ACHN (cell line): ENCODE measurements at places on chromosomes 2 and 18.
A peak's percentile ranks its signal among the peaks of the same experiment; 100 is the strongest.

DNA sequence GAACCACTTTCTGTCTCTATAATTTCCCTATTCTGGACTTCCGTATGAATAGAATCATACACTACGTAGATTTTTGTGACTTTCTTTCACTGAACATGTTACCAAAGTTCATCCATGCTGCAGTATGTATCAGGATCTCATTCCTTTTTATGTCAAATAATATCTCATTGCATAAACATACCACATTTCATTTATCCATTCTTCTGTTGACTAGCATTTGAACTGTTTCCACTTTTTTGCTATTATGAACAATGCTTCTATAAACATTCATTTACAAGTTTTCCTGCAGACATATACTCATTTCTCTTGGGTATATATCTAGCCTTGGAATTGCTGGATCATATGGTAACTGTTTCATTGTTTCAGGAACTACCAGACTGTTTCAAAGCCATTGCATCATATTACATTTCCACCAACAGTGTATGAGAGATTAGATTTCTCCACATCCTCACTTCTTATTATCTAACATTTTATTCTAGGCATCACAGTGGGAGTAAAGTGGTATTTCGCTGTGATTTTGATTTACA is 186.2 kb downstream of the DYM start:
- DNase-seq = no peak

DNA sequence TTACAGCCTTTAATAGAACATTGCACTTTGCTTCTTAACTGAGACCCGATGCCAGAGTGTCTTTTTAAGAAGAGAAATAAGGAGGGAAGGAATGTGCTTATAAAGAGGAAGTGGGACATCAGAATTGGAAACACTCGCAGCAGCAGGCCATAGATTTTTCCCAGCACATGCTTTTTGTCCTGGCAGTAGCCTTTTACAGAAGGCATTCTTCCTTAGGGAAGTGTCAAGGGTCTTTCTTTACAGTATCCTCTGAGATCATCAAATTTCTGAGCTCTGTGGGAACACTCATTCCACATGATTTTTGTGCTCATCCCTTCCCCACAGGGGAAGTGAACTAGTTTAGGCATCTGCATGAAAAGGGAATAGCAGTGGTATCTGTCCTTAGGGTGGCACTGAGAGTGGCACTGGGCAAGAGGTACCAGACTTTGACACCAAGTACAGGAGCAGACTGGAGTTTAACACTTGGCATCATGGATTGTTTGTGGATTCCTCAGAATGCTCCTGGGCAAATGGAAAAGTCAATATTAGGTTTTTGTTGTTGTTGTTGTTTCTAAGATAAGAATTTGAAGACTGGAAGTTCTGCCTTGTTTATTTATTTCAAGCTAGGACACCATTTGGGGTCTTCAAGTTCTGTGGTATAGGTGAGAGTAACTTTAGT is 4.1 kb downstream of the MYO1B start:
- DNase-seq = no peak

DNA sequence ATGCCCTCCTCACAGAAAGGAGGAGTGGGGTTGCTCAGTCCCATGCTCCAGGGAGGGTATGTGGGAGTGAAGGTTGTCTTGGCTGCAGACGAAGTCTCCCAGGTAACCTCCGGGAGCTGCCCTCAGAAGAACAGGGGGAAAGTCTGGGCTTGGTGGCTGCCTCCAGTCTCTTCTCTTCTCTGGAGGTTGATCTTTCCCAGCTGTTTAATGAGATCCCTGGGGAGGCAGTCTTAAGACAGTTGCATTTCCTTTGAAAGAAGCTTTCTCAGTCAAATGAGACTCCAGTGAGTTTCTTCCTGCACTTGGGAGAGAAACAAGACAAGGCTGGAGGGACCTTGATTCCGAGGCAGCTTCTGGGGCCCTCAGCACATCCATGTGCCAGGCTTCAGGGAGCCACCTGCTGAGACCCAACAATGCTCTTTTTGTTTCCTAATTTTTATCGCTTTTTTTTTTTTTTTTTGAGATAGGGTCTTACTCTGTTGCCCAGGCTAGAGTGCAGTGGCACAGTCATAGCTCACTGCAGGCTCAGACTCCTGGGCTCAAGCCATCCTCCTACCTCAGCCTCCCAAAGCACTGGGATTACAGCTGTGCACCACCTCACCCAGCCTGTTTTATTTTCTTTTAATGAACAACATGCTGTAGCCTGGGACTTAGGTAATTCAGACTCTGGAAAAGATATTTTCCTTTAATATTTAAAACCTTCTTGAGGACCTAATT is 71.7 kb upstream of the TPO start:
- DNase-seq = no peak

DNA sequence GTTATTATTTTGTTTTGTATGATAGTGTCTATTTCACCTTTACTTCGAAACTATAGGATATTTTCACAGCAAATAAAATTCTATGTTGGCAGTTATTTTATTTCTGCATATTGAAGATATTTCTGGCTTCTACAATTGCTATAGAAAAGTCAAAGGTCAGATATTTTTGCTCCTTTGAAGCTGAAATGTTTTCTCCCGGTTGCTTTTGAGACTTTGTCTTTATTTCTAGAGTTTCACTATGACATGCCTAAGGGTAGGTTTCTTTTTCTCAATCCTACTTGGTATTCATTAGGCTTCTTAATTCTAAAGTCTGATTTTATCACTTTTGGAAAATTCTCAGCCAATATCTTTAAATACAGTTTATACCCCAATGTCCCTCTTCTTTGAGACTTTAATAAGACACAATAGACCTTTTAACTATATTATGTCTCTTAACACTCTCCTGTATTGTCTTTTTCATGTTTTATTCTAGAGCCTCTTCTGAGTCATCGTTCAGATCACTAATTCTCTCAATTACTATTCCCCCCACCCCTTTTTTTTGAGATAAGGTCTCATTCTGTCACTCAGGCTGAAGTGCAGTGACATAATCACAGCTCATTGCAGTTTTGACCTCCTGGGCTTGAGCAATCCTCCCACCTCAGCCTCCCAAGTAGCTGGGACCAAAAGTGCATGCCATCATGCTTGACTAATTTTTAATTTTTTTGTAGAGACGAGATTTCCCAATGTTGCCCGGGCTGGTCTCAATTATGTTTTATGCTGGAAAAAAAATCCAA is 50.5 kb downstream of the USP37 start:
- DNase-seq = no peak

GRCh38 chr18:49691177-49691608 is 122.1 kb downstream of the ACAA2 start:
- DNase-seq = peak; percentile 68

GRCh38 chr2:33365264-33365970 is 111.0 kb upstream of the RASGRP3 start:
- no peak for DNase-seq

GRCh38 chr18:2846636-2847316 is at the start of gene EMILIN2:
Gene EMILIN2 (plus strand): TSS chr18:2847006. CDS start chr18:2847189, 183 bp downstream.
- peak; percentile 5 for DNase-seq

DNA sequence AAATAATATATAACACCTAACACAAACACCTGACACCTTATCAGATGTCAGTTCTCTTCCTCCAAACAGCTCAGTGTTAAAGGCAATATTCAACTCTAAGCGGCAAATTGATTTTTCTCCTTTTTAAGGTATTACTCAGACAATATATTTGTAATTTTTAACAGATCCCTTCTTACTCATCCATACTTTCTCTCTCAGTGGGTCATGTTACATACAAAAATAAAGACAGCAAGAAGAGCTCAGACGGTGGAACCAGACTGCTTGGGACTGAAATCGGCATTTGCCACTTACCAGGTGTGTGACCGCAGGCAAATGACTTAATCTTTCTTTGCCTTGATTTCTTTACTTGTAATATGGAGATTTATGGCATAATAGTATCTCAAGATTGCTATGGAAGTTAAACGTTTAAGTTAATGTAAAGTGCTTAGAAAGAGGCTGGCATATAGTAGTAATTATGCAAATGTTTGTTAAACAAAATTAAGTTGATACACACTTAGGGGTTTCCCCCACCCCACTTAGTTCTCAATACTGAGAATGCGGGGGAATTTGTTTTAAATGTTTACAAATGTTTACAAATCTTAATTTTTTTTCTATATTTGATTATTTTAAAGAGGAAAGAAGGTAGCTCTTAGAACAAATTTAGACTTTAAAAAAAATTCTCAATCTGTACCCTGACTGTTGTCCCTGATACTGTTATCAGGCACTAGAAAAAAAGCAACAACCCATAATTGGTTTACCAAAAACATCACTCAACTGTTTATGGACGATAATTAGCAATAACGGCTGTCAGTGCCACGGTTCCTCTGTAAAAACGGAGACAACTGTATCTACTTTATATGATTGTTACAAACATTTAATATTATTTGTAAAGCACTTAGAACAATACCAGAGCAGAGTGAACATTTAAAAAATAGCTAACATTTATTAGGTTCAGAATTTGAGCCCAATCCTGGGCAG is 25.6 kb downstream of the MAP3K2 start:
- no peak for DNase-seq

DNA sequence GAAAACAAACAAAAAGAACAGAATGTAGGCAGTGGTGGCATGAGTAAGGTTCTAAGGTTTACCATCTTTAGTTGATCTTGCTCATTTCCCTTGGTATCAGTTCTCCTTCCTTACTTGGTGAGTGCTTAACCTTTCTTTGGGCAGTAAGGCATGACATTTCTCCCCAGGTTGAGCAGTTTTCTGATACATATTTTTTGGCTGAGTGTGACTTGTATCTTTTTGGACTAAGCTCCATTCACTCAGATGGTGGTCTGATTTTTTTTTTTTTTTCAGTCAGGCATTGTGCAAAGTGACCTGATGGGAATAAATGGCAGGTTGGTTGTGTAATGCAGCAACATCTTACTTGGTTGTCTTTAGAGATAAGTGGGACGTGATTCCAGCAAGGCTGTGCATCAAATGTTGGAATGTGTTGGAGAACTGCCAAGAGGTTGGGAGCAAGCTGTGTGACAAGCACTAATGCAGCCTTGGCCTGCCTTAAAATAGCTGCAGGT is 15.1 kb downstream of the SPTBN1 start:
- DNase-seq = peak; percentile 76

- peak; percentile 9 for DNase-seq
These were observed 14.5 kb upstream of the SULT1C4 start for GRCh38 chr2:108363024-108363907.

GRCh38 chr2:127609031-127609751 is 36.8 kb upstream of the GPR17 start:
- DNase-seq = no peak

DNA sequence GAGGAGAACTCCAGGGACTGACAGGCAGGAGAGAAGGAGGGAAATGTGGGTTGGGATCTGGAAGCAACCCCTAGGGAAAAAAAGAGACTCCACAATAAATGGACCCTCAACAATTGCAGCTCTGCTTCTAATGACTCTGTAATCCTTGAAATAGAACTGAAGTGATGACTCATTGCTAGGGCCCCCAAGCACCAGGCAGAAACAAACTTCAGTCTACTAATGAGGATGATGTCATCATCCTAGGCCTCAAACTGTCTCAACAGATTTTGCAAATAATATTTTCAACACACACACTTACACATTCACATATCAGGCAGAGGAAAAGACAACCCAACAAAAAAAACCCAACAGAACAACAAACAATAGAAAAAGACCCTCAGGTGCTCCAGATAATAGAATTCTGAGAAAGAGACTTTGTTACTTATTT is 143.3 kb downstream of the HDAC4 start:
- no peak for DNase-seq

DNA sequence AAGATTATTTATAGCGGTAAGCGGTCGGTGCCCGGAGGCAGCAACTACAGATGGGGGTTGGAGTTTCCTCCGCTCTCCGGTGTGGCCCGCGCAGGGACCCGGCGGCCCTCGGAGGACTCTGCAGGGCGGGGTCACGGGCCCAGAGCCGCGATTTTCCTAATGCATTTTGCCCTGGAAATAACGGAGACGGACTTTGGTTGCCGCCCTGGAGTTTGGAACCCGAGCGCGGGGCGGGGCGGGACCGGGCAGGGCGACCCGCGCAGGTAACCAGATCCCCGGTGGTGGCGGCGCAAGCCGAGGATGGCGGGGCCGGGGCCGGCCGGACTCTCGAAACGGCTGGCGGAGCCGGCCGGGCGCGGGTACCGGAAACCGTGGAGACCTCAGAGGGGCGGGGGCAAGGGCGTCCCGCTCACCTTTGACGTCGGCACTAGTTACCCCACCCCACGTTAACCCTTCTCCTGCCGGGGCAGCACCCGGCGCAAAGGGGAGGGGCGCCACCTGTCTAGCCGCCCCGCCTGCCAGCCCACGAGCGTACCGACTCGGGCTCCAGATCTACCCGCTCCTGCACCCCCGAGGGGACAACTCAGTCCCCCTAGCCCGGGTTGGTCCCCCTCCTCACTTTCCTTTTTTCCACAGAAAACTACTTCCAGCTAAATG is 2.9 kb downstream of the CYP26B1 start:
- DNase-seq = peak; percentile 81

- no peak for DNase-seq
These were observed 96.0 kb downstream of the SMAD7 start for GRCh38 chr18:48854780-48855179.

DNA sequence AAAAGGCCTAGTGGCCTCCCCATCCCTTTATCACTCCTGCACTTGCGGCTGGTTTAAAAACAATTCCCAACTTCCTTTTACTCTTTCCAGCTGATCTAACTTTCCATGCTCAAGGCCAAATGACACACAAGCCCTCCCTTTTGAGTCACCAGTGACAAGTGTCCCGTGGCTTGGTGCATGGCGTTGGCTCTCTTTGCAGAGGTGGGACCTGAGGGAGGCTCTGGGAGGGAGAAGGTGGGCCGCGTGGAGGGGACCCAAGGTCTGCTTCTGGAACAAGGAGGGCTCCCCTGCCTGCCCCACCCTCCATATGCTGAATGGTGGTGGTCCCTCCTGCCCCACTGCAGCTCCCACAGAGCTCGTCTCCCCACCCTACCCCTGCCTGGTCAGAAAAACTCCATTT is 30.8 kb upstream of the HPCAL1 start:
- DNase-seq = no peak

DNA sequence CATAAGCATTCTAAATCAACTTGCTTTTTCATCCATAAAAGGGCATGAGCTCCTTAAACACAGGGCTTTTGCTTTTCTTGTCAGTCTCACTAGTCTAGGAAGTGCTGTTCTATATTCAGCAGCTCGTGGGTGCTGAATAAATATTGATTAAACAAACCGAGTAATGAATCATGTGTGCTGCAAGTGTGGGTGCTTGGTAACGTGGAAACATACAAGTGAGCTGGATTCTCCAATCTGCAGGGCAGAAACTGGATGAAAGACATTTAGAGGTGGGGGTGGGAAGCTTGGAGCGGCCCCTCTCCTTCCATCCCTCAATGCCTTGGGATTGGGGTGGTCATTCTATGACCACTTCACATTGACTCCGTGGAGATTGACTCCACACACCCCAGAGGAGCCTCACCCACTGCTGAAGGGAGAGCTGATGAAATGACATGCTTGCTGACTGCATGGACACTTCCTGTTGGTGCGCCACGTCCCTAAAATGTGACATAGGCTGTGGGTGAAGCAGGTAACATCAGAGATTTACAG is 114.6 kb downstream of the DOCK10 start:
- no peak for DNase-seq

GRCh38 chr2:241317391-241317790 is 1.7 kb downstream of the SEPTIN2 start:
- no peak for DNase-seq

- DNase-seq = no peak
These were observed 1.4 kb downstream of the ARID5A start for GRCh38 chr2:96537734-96538486.

- no peak for DNase-seq
These were observed 23.4 kb upstream of the REEP1 start for GRCh38 chr2:86360776-86361175.
